ENCODE measurements at places on chromosomes 4 and X.

DNA sequence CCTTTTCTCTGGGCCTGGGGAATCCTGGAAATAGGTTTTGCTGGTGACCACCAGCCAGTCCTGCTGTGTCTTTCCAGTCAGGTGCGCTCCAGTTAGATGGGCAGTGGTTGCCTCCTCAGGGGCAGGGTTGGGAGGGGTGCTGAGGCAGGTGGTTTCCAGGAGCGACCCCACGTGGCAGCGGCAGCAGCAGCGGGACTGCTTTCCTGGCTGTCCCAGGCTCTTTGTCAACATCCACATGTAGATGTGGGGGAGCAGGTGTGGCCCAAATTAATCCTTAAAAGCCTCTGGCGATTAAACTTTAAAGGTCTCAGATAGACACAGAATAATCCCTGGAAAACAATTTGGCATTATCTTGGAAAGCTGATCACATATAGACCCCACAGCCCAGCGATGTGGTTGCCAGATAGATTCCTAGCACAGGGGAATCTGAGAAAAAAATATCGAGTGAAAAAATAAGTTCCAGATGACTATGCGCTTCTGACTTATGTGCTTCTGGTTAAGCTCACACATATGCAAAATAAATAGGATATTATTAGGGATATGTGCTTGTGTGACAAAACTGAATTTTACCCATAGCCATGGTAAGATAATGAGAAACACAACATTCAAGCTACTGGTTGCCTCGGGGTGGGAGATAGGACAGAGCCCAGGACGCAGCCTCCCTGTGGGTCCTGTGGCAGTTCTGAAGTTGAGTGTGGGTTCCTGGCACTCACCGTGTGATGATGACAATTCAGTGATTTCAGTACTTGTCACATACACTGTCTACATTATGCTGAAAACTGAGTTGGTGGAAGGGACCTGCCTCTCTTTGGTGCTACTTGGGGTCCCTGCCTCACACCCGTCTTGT lies 336.4 kb downstream of the ARHGAP10 start:
- peak; percentile 75 for DNase-seq

DNA sequence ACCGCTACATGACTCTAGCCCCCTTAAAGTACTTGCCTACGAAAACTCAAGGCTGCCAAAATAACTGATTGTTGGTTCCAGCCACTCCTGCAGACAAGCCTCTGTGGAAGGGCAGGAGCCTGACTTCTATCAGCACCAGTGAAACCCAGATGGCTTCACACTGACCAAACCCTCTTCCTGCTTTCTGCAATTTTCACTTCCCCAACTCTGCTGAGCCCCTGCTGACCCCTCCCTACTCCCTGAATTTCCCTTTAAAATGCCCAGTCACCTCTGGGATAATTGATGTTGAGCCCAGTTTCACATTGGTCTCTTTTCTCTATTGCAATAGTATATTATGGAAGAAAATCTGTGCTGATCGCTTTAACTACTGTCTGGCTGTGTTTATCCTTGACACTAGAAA lies 61.6 kb upstream of the STS start:
- no peak for DNase-seq

DNA sequence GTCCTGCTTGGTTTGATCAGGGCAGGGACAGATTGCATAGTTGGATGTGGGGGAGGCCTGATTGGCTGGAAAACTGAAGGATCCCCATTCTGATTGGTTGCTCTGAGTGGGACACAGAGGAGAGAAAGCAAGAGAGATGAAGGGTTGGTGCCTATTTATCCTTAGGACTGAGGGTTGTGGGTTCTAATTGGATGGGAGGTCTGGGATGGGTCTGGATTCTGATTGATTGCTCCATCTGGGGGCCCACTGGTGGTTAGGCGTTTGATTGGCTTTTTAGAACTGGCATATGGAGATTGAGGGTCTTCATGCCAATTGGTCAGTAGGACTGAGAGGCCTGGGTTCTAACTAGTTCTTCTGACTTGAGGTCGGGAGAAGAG lies 644 bp upstream of the EBP start:
- no peak for DNase-seq

- DNase-seq = no peak
These were observed 150.1 kb downstream of the NAA11 start for GRCh38 chr4:79175716-79176115.

GRCh38 chrX:16754019-16754418 lies 32.2 kb upstream of the TXLNG start:
- DNase-seq = no peak

DNA sequence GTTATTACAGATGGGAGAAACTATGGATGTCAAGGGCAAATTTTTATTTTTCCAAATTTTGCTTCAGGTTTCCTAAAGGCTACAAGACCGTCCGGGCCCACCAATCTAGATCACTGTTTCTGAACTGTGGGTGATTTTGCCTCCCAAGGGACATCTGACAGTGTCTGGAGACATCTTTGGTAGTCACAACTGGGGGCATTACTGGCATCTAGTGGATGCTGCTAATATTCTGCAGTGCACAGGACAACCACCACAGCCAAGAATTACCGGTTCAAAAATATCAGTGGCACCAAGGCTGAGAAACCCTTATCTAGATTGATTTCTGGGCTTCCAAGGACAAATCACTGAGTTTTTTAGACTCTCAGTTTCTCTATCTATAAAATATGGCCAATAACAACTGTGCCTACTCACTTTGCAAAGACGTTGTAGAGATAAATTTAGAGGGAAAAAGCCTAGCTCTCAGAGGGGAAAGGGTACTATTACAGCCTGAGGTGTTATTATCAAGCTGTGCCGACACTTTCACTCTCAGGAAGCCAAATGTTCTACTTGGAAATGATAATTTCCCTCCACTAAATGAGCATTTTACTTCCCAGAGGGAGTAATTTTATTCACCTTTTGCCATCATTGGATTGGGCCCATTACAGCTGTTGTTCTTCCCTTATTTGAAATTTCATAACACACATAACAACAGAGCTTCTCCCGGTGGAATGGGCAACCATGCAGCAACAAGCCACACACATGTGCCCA lies 442.1 kb downstream of the CENPC start:
- DNase-seq = no peak

GRCh38 chrX:52556741-52557140 lies 39.9 kb upstream of the XAGE1B start:
- DNase-seq = no peak

DNA sequence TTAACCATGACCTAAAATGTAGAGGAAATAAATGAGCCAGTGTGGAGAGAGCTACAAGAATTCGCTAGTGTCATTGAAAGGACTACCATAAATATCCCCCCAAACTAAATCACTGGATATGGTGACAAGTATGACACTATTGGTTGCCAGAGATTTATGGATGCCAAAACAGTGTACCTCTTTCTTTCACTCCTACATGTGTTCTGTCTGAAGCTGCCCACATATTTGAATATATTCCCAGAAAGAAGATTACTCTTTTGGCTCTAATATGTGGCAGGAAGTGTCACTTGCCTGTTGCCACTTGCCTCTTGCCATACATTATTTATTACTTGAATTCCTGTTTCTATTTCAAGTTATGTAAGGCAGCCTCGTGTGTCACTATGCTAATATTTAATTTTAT lies 1573.6 kb downstream of the TECRL start:
- no peak for DNase-seq

DNA sequence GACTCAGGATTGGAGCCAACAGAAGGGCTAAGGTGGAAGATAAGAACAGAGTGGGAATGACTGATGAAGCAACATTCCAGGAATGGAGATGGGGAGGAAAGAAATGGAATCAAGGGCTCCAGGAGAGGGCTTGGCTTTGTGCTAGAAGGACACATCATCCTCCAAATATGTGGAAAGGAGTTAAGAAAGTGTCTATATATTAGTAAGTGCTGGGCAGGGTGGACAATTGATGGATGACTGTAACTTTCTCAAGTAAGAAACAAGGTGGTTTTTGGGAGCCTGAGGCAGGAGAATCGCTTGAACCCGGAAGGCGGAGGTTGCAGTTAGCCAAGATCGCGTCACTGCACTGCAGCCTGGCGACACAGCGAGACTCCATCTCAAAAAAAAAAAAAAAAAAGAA lies 71.6 kb upstream of the NFKB1 start:
- DNase-seq = no peak
